ENCODE measurements at places on chromosomes 1 and 21.

DNA sequence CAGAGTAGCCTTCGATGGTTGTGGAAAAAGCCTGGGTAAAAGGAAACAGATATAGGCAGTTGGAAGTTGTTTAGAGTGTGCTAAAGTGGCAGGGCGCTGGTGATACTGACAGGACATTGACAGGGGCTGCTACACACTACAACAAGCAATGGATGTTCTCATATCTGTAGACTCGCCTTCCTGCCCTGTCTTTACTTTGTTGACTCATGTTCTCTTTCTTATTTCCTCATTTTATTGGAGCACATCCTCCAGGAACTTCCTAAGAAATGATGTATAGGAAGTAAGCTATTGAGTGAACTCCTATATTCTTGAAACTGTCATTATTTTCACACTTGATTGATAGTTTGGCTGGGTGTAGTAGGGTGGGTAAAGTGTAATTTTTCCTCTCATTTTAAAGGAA, 51.0 kb downstream of the C4BPA start:
- no peak for DNase-seq

- DNase-seq = no peak
These were observed 238.4 kb upstream of the DMRTA2 start for GRCh38 chr1:50661626-50662025.

DNA sequence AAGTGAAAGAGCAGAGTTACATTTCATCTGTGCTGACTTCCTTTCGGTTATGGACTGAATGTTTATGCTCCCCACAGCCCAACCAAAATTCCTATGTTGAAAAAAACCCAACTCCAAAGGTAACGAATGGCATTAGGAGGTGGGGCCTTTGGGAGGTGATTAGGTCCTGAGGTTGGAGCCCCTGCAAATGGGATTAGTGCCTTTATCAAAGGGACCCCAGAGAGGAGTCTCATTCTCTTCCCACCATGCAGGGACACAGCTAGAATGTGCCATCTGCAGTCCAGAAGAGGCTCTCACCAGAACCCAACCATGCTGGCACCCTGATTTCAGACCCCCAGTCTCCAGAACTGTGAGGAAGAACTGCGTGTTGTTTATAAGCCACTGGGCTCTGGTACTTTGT, 199.3 kb downstream of the TOMM20 start:
- no peak for DNase-seq

GRCh38 chr1:51305371-51305823, 25.0 kb downstream of the TTC39A start:
- no peak for DNase-seq

DNA sequence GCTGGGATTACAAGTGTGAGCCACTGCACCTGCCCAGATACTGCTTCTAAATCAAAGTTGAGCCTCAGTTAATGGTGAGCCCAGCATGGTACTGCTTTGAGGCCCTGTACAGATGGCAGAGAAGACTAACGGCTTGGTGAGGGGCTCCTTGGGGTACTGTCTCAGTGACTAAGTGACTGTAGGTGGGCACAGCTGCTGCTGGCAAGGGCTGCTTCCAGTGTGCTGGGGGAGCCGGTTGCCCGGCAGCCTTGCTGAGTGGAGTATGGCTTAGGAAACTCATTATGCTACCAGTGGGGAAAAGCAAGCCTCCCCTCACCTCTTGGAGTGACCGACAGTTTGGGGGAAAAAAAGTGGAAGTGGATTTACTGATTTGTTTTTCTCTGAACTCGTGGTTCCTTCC, 23.6 kb upstream of the ARHGEF10L start:
- DNase-seq = no peak

- peak; percentile 18 for DNase-seq
These were observed 27.7 kb downstream of the CR1L start for GRCh38 chr1:207672522-207673130.

- DNase-seq = no peak
These were observed 2.8 kb upstream of the COL18A1 start for GRCh38 chr21:45401916-45402900.

DNA sequence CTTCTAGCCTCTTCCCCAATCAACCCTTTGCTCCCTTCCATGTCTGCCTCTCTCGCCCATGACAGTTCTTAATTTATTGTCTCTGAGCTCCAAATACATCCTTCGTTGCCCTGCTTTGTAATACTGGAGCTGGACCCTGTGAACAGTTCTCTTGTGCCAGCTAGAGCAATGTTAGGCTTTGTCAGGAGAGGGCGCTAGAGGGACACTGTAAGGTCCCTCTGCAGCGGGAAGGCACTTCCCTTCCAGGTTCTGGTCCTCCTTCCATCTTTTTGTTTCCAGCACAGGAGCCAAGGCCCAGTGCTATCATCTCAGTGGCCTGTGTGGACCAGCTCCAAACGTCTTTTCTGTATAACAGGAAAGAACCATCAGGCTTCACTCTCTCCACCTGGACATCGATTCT, 95.9 kb downstream of the PTPRU start:
- DNase-seq = peak; percentile 26

GRCh38 chr1:171509191-171509590, 23.9 kb downstream of the PRRC2C start:
- no peak for DNase-seq

- DNase-seq = peak; percentile 17
These were observed 59.6 kb downstream of the VPS26C start for GRCh38 chr21:37207441-37208009.

- no peak for DNase-seq
These were observed 8.4 kb downstream of the SLC44A5 start for GRCh38 chr1:75602486-75602885.

- DNase-seq = no peak
These were observed 24.0 kb upstream of the PAX7 start for GRCh38 chr1:18606443-18607288.

- no peak for DNase-seq
These were observed 165.3 kb downstream of the COL24A1 start for GRCh38 chr1:85991261-85991660.

DNA sequence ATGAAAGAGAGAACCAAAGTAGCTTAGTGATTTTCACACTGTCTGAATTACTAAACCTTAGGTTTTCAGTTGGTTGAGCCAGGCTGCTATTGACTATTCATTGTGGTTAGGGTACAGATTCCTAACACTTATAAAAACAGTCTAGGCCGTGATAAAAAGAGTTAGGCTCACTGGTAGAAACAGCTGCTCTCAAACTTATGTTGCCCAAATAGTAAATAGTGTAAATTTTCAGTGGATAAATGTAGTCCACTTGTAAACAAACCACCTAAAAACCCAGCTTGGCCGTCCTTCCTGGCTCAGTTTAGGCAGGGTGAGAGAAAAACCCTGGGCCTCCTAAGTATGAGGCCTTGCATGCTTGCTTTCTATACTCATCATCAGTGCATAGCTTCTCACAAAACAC, 34.9 kb downstream of the ARID1A start:
- DNase-seq = no peak

DNA sequence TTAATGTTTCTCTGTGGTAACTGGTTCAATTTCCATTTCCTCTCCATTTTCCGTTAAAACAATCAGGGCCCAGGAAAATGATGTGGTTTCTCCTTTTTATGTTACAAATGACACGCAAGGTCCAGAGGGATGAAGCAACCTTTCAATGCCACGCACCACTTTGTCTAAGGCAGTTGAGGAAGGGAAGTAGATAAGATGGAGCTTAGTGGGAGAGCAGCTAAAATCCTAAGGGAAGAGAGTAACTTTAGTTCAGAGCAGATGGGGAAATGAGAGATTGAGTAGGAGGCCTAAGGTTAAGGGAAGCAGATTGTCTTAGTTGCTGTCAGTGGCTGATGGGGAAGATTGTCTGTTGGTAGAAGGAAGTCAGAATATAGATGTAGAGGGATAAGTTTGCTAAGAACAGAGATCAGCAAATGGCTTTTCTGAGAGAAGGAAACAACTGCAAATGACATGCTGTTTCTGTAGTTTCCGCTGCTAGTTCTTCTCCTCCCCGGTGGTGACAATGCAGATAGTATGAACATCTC, 660 bp downstream of the CD1C start:
- no peak for DNase-seq

DNA sequence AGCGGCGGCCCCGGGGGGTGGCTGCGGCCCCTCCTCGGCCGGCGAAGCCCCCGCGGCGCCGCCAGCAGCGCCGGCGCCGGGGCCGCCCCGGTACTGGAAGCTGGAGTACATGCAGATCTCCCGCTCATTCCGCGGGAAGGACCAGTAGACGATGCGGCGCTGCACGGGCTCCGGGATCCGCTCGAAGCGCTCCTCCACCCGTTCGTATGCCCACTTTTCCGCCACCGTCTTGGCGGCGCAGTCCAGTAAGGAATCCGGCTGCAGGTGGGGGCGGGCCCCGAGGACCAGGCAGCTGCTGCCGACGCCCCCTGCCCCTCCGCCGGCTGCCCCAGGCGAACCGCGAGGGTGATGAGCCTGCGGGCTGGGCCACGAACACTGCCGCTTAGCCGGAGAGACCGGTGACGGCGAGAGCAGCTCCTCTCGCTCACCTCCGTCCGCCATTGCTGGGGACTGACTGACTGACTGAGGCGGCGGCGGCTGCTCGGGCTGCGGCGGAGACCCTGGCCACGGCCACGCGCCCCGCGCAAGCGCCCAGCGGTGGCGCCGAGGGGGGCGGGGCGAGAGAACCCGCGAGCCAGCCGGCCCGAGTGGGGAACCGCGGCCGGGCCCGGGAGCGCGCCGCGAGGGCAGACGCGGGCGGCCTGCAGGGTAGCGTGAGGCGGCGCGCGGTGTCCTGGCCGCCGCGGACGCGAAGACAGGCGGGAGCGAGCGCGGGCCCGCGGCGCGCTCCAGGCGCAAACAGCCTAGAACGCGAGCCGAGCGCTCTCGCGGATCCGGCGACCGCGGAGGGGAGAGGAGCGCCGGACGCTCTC, at the start of gene ZSWIM5:
Gene ZSWIM5 (minus strand): TSS at position 696 of the 812 bp plus-strand sequence. CDS start 255 bp downstream, at position 441.
- DNase-seq = peak; percentile 57

GRCh38 chr1:29903548-29904166, 667.3 kb downstream of the PTPRU start:
- no peak for DNase-seq

DNA sequence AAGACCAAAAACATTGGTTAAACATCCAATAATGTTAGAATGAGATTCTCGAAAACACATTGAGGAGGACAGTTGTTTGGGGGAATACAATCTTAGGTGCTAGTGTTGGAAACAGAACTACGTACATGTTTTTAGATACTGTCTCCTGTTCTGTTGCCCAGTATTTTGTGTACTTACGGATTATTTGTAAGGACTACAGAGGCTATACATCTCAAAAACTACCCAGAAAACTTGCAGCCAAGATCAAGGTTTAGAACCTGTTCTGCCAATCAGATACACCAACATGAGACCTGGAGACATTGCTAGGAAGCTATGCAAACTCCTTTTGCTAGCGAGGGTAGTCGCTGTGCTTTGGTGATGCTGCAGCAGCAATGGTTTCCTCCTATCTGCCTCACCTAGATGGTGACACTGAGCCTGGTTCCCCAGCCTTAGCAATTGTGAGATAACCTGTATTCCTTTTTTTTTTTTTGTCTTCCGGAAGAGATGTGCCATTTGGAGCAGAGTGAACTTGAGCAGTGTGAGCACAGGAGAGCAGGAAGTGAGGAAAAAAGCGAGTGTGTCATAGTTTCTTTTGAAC, 21.8 kb downstream of the YBX1 start:
- DNase-seq = no peak

DNA sequence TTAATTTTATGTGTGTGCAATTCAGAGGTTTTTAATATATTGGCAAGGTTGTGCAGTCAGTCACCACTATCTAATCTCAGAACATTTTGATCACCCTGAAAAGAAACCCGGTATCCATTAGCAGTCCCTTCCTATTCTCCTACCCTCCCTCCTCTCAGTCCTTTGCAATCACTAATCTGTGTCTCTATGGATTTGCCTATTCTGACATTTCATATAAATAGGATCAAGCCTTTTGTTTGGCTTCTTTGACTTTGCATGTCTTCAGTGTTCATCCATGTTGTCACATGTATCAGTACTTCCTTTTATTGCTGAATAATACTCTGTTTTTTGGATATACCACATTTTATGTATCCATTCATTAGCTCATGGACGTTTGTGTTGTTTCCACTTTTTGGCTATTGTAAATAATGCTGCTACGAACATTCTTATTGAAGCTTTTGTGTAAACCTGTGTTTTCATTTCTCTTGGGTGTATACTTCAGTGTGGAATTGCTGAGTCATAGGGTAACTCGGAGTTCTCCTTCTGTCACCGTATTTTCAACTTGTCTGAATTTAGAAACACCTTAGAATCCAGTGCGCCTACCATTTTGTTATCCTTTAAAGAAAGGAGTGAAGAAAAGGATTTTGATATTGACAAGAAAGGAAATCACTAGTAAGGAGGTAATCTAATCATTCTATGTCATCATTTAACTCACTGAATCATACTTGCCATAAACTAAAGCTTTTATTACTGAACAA, 3.4 kb downstream of the CEP85 start:
- no peak for DNase-seq

DNA sequence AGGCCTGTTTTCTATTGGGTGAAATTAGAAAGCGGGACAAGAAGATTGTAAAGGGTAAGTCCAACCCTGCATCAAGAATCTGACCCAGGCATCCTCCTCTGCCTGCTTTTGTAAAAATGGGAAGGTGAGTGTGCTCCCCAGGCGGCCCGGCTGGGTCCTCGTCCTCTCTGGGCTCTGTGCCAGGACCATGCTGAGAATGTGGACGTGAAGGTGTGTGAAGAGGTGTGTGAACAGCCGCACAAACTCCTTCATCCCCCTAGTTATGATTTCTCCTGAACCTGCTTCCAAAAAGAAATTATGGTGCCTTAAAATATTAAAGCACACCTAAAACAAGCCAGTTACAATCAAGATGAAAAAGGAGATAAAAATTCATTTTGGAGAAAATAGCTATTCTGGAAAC, 185.7 kb downstream of the IGSF21 start:
- DNase-seq = no peak

DNA sequence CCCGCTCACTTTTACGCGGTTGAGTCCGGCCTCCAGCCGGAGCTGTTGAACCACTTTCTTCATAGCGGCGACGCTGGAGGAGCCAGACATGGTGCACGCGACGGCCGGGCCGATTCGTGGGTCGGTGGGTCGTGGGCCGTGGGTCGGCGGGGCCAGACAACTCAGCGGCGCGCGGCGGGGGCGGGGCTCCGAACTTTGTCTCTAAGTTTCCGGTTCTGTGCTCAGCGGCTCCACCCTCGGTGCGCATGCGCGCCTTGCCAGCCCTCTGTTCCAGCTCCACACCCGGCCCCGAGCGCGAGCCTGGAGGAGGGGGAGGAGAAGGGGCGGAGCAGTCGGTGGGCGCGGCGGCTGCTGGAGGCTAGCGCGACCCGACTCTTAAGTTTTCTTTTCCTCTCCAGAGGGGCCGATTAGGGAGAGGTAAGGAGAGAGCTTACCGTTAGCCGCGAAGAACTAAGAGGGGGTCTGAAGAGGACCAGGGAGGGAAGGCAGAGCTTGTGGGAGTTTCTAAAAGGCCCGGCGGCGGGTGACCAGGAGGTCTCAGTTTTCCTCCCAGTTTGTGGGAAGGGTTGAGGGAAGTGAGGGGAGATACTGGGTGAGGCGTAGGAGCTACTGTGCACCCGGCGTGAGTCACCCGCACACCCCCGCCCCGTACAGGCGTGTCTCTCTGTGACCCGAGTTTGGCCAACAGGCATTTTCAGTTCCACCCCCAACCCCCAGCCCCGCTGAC, at the start of the genes GNG5 and SPATA1:
Gene GNG5 (minus strand): TSS at position 580 of the 727 bp plus-strand sequence. CDS start 490 bp downstream, at position 90.
Gene SPATA1 (plus strand): TSS at position 385 of the 727 bp plus-strand sequence. CDS start 9,974 bp downstream, outside the sequence.
- DNase-seq = peak; percentile 98

All from activated CD4-positive, alpha-beta T cell treated with anti-CD3 and anti-CD28 coated beads, Interleukin-2, amount 10 ng/mL, durations not matched to agents 7 days and 5 days (primary cell).